ENCODE measurements at places on chromosomes 1 and 21.

GRCh38 chr1:16164213-16165072 lies 8.6 kb upstream of the EPHA2 start:
- no peak for DNase-seq

DNA sequence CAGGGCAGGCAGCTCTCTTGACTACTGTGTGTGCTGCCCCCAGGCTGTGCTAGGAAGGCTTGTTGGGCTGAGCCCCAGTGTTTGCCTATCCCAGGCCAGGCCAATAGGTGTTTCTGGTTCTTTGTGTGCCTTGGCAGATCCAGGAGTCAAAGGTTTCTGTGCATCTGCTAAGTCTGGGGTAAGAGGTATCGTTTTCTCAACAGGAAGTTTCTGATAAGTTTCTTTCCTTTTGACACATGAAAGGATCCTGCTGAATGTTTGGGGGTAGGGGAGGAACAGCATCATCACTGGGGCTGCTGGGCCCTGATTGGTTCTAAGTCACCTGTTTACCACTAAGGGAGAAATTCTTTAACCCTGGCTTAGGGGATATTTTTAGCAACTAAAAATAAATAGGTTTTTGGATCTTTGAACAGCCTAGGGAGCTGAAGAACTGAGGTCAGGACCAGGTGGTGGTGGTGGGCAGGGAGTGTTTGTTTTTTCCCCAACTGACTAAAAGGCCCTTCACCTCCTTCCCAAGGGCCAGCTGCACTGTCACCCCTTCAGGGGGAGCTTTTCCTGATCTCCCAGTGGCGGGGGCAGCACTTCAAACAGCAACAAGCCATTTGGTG lies 85.1 kb downstream of the KCNN3 start:
- no peak for DNase-seq

DNA sequence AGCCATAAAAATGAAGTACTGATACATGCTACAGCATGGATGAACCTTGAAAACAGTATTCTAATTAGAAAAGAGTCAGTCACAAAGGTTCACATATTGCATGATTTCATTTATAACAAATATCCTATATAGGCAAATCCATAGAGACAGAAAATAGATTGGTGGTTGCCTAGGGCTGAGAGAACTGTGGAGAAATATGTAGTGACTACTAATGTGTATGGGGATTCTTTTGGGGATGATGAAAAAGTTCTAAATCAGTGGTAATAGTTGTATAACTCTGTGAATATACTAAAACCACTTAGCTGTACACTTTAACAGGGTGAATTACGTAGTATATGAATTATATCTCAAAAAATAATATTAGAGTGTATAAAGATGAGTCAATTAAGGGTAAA lies 45.8 kb downstream of the RNF115 start:
- no peak for DNase-seq

DNA sequence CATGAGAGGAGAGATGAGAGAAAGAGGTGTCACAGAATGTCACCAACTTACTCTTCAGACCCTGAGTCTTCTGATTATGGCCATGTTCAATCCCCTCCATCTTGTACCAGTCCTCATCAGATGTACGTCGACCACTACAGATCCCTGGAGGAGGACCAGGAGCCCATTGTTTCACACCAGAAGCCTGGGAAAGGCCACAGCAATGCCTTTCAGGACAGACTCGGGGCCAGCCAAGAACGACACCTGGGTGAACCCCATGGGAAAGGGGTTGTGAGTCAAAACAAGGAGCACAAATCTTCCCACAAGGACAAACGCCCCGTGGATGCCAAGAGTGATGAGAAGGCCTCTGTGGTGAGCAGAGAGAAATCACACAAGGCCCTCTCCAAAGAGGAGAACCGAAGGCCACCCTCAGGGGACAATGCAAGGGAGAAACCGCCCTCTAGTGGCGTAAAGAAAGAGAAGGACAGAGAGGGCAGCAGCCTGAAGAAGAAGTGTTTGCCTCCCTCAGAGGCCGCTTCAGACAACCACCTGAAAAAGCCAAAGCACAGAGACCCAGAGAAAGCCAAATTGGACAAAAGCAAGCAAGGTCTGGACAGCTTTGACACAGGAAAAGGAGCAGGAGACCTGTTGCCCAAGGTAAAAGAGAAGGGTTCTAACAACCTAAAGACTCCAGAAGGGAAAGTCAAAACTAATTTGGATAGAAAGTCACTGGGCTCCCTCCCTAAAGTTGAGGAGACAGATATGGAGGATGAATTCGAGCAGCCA lies 8.0 kb downstream of the ELOA start:
- DNase-seq: peak; percentile 70

DNA sequence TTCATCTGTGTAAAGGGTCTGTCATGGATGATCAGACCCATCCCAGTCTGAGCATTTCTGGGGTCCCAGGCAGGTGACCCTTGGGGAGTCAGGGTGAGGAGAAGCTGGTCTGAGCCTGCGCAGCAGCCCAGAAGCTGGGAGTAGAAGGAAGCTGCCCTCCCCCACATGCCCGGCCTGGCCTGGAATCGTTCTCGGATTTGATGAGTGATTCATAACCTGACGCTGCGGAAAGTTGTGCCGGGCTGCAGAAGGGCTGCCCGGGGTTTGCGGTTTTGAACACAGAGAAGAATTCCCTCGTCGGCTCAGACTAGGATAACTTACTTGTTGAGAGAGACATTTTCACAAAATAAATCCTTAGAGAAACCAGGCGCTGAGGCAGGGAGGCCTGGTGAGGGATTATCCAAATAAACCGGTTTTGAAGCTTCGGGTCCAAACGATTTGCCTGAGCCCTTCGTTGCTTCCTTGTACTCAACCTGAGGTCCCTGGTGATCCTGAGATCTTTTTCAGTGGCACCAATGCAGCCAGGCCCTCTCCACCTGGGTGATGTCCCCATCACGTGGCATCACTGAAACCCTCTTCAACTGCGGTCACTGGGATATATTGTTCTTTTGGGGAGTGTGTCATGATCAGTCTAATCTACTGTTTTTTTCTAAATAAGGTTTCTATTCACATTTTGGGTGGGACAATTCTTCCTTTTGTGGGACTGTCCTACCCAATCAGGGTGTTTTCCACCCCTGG lies 29.2 kb downstream of the EPHB2 start:
- no peak for DNase-seq

- no peak for DNase-seq
These were observed 58.6 kb upstream of the NTPCR start for GRCh38 chr1:232891656-232892317.

GRCh38 chr1:147547065-147547464 lies 5.8 kb downstream of the BCL9 start:
- no peak for DNase-seq

- no peak for DNase-seq
These were observed 497.4 kb downstream of the DPYD start for GRCh38 chr1:97423403-97423802.

DNA sequence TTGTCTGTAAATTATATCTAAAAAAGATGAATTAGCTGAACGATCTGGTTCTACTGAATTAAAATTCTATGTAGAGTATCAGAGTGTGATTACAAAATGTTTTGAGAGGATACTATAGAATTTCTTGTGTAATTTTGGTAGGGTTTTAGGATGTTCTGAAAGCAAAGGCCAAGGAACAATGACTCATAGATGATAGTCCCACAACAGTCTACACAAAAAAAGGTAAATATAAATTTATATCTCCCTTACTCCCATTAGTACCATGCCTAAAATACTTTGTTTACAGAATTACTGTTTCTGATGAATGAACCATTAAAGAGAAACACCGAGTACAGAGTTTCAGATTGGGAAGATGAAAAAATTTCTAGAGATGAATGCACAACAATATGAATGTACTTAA lies 9.5 kb downstream of the EDEM3 start:
- DNase-seq: no peak

DNA sequence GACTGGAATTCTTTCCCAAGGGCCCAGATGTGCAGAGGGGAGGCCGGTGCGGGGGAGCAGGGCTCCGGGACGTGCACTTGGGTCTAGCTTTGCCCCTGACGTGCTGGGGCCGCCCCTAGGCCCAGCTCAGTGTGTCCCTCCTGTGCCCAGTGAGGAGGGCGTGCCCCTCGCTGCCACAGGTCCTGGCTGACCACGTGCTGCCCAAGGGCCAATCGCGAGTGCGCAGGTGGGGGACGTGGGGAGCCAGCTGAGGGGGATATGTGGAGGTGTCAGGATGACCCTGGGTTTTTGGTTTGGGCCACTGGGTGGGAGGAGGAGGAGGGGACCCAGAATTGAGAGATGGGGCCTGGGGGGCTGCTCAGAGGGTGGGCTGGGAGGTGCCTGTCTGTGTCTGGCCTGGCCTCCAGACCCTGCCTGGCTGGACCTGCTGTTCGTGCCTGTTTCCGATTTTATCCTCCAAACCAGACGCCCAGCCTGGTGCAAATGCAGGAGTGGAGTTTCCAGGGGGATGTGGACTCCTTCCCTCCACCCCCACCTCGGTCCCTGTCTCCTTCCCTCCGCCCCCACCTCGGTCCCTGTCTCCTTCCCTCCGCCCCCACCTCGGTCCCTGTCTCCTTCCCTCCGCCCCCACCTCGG lies 6.1 kb upstream of the RNF223 start:
- peak; percentile 80 for DNase-seq

GRCh38 chr1:205396967-205397616 lies 24.8 kb downstream of the LEMD1 start:
- DNase-seq: peak; percentile 91

DNA sequence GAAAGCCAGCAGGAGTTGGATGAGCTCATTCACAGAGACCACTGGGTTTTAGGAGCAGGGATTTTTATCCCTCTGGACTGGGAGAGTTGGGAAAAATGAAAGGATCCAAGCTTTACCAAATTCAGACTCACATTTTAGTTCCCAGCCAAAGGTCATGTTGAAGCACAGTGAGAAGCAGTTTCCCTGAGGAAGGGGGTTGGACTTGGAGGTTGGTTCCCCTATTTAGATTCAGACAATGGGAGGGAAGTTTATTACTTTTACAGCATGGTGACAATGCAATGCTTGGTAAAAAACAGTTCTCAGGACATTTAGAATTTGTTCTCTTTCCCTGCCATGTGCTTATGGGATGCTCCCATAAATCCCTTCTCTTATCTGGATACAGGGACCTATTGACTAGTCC lies 57.3 kb upstream of the ZNF648 start:
- DNase-seq: no peak

DNA sequence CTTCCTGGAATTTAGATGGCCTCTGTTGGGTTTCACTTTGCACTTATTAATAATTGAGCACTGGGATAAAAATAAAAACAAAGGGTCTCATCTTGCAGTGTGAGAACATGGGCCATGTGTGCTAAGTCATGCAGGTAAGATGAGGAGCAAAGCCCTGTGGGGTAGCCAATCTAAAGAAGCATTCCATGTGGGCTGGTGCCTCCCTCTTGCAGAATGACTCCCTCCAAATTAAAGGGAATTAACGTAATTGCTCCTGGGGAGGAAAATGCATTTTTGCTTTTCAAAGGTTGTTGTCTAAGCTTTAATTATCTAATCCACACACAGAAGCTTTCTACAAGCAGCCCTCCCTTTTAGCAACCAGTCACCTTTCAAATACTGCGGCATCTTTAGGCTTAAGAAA lies 69.8 kb downstream of the CDC14A start:
- DNase-seq: peak; percentile 25

- no peak for DNase-seq
These were observed 4.5 kb upstream of the TRIM67 start for GRCh38 chr1:231157311-231157710.

DNA sequence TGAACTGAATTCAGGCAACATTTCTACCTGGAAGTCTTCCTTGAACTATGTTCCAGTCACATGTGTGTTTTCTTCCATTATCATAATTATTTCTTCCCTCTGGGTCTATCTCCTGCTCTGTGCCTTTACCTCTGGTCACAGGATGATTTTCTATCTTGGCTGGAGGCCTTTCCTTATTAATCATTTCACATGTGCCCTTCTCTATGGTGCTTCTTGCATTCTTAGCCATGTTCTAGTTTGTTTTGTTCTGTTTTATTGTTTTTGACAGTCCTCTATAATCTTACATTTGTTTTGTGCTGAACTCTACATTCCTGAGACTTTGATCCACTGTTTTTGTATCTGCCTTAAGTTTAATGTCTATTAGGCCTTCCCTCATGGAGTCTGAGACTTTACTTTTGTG lies 51.0 kb downstream of the SGIP1 start:
- no peak for DNase-seq

DNA sequence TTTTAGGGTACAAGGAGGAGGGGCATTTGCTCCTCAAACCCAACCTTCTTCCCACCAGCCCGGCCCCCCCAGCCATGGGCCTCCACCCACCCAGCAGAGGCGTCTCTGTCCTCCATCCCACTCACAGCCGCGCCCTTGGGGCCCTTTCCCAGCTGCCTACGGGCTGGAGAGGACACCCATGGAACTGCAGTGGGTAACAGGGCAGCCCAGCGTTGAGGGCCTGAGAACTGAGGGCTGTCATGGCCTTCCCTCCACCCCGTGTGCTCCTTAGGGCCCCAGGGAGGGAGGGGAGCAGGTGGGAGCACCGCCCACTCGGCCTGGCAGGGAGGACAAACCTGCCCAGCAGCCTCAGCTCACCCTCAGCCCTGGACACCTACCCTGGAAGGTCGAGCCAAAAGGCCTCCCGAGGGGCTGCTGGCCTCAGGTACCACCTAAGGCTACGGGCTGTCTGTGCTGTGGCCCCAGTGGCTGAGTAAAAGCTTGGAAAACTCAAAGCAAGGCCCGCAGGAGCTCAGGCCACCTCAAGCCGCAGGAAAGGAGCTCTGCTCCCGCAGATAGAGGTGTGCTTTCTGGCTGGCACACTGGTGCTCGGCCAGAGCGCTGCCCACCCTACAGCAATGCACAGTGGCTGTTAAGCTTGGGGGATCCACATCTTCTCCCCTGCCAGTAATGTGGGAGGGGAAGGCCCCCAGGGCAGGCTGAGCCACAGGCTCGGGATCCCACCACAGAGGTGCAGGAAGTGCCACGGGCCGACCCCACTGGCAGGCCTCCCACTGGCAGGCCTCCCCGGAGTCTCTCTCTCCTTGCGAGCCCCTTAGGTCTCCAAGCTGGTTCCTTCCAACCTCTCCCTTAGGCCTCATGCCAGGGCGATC lies 2.2 kb upstream of the ARHGEF16 start:
- DNase-seq: no peak

All from cerebellar cortex (tissue), 1 donor.